ENCODE measurements at places on chromosomes 12 and 14.

GRCh38 chr12:12483438-12483837, 79.2 kb downstream of the DUSP16 start:
- DNase-seq = no peak

GRCh38 chr12:9133216-9133916, 17.6 kb upstream of the A2M start:
- DNase-seq = no peak

GRCh38 chr14:100552524-100553125, 34.6 kb downstream of the BEGAIN start:
- no peak for DNase-seq

- DNase-seq = no peak
These were observed 28.6 kb downstream of the BRMS1L start for GRCh38 chr14:35854696-35855270.

- DNase-seq = no peak
These were observed 10.1 kb downstream of the LRTM2 start for GRCh38 chr12:1830401-1830845.

DNA sequence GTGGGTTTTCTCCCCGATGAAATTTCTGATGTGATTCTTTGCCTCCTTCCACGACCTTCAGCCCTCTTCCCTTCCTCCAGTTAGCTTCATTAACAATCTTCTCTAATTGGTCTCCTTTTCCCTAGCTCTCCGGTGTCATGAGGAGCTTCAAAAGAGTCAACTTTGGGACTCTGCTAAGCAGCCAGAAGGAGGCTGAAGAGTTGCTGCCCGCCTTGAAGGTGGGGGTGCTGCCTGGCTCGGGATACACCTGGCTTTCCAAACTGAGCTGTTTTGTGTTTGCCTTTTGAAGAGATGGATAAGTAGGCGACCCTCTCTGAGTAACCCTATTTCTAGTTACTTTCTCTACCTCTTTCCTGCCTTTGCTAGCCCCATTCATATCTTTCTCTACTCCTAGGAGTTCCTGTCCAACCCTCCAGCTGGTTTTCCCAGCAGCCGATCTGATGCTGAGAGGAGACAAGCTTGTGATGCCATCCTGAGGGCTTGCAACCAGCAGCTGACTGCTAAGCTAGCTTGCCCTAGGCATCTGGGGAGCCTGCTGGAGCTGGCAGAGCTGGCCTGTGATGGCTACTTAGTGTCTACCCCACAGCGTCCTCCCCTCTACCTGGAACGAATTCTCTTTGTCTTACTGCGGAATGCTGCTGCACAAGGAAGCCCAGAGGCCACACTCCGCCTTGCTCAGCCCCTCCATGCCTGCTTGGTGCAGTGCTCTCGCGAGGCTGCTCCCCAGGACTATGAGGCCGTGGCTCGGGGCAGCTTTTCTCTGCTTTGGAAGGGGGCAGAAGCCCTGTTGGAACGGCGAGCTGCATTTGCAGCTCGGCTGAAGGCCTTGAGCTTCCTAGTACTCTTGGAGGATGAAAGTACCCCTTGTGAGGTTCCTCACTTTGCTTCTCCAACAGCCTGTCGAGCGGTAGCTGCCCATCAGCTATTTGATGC, 797 bp downstream of the ESPL1 start:
- DNase-seq = no peak

- peak; percentile 5 for DNase-seq
These were observed 104.2 kb upstream of the ABCD2 start for GRCh38 chr12:39723831-39724230.

DNA sequence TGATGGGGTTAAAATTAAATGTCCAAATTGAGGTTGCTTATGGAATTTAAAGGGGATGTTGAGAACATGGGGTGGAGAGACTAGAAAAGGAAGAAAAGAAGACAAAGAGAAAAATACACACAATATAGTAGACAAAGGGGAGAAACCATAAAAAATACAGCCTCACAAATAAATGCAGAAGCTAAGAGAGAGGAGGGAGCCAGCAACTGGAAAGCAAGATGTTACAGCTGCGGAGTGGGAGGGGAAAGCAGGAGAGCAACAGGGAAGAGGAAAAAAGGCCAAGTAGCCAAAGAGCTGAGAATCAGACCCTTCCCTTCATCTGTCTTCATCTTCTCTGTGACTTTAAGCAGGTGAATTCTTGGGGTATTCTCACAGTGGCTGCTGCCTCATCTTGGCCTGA, 39.7 kb upstream of the SMUG1 start:
- DNase-seq = no peak

- no peak for DNase-seq
These were observed 45.4 kb upstream of the EPS8 start for GRCh38 chr12:15834575-15834974.

DNA sequence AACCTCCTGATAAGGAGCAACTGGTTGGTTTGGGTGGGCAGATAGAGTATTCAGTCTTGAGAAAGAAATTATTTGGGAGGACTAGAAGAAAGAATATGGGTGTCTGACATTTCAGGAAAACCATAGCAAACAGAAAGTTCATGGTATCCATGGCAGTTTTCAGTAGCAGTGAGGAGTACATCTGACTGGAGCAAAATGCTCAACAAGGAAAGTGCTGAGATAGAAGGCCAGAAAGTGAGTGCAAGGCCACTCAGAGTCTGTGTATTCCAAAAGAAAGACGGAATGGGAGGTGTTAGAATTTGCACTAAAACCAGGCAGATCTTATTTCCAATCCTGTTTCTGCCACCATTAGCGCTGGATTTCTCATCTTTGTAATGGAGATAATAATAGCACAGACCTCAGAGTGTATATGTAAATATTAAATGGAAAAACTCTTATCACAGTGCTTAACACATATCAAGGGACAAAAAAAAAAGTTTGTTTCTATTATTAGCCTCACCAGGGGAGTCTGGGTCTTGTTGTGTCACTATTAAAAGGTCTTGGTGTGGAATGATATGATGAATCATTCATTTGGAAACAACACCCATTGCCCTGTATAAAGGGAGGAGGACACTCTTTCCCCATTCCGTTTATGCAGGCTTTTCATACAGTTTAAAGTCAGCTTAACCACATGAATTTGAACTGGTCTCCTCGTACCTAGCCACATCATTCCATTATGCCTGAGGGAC, 349.8 kb downstream of the IPO8 start:
- no peak for DNase-seq

DNA sequence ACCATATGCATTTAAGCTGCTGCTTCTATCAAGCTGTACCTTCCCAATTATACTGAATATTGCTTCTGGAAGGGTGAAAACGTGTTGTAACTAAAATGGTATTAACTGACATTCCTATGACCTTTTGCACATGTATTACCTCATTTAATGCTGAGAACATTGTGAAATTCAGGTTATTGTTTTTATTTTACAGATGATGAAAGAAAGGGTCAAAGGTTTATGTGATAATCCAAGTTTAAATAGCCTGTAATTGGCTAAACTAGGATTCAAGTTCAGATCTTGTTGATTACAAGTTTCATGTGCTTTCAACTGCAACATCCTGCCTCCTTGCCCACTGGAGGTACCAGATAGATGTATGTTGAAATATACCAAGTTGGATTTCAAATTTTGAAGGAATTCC, 433.3 kb upstream of the PRICKLE1 start:
- DNase-seq = no peak

DNA sequence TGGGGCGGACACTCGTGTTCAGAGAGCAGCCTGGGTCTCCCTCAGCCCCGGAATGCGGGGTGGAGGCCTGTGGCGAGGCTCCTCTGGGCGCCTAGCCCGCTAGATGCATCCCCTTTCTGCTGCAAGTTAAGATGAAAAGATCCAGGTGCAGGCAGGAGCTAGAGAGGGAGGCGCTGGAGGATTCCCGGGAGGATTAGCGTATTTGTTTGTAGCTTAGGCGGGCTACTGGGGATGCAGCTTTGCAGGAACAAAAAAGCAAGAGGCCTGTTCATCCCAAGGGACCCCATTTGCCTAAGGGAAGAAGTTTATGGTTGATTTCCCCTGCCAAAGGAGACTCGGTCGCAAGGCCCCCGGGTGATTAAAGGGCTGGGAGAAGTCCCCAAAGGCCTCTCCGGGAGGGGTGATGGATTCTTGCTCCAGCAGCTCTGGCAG, 824 bp downstream of the CCDC177 start:
- DNase-seq = no peak

- DNase-seq = peak; percentile 26
These were observed 79.9 kb downstream of the HECTD1 start for GRCh38 chr14:31127690-31128089.

DNA sequence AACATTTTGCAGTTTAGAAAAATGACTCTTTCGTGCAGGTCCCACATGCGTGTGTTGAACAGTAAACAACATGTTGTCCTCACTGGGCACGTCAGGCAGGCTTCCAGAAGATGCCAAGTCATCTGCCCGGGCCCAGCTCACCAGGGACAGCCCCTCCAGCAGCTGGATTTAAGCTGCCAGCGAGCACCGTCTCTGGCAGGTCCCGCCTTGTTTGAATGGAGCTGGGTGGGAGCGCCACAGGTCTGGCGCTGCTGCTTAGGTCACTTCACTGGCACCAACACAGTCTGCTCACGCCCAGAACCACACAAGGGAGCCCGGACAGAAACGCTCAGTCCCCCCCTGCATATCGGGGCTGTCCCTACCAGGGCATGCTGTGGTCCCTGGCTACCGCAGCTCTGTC, 33.1 kb upstream of the MMP17 start:
- DNase-seq = no peak

GRCh38 chr14:77407158-77407557, 16.2 kb downstream of the NOXRED1 start:
- no peak for DNase-seq

- DNase-seq = no peak
These were observed 60.5 kb upstream of the OR10AD1 start for GRCh38 chr12:48263617-48264016.

GRCh38 chr14:28966416-28967233, 200.0 kb downstream of the FOXG1 start:
- no peak for DNase-seq

DNA sequence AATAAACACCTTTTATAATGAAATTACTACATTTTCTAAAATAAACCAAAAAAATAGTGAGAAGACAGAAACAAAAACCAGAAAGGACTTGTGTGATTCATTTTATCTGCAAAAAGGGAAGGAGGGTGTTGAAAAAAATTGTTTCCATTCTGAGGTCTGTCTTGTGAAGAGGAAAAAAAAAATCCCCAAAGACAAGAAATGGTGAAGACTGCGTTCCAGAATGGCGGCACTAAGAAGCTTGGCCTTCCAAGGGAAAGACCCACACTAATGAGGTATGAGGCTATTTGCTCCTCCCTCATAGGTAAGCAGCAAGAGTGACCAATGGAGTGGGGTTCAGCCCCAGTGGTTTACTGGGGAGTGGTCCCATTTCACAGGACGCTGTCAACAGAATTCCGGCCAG, 35.0 kb downstream of the GNPTAB start:
- no peak for DNase-seq
